ENCODE measurements at places on chromosomes 1 and 21.

DNA sequence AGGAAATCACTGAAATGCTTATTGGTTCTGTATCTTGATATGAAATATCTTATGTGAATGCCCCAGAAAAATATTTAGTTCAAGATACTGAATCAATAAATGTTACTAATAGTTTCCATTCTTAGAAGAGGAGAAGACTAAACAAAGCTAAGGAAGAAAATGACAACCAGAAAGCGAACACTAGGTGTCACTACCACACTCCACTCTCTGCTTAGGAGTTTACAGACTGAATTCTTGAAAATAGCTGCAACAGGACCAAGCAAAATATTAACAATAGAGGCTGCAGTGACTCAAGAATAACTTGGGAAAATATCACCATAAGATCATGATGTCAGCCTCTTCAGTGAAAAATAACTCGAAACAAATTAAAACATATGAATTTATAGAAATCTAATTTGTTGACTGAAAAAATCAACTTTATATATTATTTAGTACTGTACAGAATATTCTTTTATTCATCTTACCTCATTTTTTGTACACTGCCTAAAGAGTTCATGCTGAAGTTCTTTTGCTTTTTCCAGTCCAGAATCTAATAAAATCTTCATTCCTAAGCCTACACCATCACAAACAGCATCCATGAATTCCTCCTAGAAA lies 61.6 kb downstream of the KIF14 start:
- peak; percentile 33 for DNase-seq

DNA sequence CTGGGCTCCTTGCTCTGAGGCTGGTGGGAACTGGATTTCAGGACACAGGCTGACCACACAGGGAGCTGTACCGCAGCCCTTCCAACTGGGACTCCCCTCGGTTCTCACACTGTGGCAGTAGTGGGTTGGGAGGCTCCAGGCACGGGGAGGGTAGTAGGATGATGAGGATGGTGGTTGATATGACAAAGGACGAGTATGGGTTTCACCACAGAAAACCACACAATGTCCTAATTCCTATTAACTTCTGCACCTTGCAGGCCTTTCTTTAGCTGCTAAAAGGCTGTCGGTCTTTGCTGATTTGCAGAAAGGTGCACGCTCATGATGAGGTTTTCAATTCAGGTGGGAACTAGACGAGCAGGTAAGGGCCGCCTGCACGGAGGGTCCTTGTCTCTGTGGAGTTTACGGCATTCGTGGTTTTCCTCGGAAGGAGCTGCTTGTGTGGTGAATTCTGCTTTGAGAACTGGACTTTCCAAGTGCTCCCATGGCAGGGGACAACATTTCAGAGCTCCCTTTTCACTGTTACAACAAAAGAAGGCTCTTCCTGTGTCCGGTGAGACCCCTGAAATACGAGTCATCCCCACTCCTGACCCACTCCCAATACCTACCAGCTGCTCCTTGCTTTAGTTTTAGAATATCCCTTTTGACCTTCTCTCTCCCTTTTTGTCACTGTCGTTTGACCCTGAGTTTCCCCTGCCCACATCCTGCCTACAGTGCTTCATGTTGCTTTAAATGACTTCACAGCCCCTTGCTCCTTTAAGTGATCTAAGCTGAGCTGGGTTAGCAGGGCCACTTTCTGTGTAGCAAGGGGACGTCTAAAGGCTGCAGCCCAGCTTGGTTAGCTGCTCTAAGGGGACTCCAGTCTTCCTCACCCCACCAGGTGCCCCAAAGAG lies 125.1 kb downstream of the MRPS6 start:
- DNase-seq, result no peak

GRCh38 chr1:178284058-178284457 lies 190.2 kb downstream of the RASAL2 start:
- DNase-seq, result no peak

- no peak for DNase-seq
Observed at GRCh38 chr1:10308001-10308400, 90.9 kb upstream of the PGD start.

DNA sequence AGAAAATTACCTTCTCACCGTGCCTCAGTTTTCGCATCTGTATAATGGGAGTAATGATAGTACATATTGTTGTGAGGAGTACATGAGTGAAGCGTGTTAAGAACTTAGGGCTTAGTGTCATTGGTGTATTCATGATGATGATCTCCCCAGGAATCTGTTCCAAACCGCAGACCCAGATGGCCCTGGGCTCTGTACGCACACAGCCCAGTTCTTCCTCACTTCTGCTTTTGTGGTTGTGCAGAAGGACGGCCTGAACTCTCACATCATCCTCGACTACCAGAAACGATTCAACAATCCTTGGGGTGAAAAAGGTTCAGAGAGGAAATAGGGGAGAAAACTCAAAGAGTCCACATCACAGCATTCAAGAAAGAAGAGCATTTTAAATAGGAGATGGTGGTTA lies 323.0 kb downstream of the CAMTA1 start:
- no peak for DNase-seq

DNA sequence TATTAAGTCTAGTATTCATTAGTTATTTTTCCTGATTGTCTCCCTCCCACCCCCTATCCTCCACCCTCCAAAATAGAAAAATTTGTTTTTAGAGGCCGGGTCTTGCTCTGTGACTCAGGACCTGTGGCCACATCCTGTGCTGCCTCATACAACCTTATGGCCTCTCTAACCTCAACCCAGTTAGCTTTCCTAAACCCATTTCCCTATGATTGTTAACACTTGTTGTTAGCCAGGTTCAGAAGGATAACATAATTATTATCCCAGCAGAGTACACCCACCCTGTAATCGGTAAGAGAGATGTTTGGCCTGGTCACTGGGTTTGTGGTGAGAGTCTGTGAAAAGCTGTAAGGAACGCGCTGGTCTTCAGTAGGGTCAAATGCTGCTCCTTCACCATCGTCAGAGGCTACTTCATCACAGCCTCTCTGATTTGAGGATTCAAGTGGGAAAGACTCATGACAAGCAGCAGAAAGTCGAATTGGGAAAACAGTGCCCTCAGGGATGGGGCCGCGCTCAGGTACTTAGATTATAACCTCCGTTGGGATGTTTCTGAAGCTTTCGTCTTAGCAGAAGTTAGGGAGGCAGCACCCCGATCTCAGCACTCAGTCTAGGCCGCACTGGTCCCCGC lies 35.9 kb upstream of the HMGN1 start:
- DNase-seq, result no peak

DNA sequence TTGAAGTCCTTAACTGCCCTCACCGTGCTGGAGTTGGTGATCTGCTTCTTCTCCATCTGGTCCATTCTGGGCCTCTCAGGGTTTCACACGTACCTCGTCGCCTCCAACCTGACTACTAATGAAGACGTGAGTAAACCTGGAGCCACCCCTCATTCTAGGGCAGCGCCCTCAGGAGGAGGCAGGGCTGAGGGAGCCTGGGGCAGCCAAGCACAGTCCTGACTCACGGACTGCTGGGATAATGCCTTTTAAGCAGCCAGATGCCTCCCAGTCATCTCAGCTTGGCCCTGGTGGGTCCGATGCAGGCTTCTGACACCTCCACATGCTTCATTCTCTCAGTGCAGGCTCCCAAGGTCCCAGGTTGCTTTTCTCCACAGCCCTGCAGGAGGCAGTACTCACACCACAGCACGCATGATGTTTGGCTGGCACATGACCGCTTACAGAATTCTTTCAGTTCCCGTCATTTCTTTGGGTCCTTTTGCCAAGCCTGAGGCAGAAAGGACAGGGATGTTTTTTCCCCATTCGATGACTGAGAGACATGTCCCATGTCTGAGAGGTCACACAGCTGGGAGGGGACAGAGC lies 11.8 kb upstream of the SFN start:
- DNase-seq, result no peak

- DNase-seq, result no peak
Observed at GRCh38 chr1:145690587-145691558, 16.3 kb downstream of the PDZK1 start.

DNA sequence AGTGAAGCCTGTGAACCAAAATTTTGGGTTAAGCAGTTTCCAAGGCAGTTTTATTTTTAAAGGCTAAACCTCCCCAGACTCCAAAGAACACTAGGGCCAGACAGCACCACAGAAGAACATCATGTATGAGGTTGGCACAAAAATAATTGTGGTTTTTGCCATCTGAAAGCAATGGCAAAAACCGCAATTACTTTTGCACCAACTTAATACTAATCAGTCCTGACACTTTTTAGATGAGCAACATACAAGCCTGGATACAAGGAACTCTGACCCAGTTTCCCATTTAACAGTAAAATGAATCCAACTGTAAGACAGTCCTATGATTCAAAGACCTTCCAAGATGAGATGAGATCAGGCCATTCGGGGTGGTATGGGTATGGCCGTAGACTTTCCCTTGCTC lies 46.8 kb downstream of the CNIH3 start:
- DNase-seq, result no peak

DNA sequence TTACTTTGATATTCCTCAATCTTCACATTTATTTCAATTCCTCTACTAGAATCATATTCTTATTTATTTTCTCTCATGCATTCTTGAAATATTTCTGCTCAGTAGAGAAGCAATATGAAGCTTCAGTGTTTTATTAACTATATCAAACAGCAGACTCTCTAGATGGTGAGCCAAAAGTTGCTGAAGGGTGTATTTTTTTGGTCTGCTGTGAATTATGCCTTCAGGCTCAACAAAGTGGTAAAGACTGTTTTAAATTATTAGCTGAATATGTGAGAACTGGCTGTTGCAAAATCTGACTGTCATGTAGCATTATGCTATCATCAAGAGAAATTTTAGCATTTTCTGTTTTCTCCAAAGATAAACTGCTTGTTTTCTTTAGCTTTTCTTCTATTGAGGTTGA lies 24.9 kb upstream of the CDC42BPA start:
- DNase-seq, result no peak

DNA sequence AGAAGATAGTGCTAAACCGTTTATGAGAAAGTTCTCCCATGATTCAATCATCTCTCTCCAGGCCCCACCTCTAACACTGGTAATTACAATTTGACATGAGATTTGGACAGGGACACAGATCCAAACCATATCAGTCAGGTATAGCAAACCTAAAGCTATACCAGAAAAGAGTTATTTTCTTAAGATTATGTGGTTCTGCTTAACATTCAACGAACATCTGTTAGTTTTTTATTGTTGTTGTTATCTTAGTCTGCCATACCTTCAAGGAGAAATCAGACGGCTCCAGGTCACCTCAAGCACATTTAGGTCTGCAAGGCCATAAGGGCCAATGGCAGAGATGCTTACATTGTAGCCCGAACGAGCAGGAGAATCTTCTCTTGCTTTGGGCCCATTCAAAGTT lies 89.5 kb upstream of the ETV3 start:
- no peak for DNase-seq

- DNase-seq, result no peak
Observed at GRCh38 chr1:15139654-15140350, 13.7 kb upstream of the TMEM51 start.

DNA sequence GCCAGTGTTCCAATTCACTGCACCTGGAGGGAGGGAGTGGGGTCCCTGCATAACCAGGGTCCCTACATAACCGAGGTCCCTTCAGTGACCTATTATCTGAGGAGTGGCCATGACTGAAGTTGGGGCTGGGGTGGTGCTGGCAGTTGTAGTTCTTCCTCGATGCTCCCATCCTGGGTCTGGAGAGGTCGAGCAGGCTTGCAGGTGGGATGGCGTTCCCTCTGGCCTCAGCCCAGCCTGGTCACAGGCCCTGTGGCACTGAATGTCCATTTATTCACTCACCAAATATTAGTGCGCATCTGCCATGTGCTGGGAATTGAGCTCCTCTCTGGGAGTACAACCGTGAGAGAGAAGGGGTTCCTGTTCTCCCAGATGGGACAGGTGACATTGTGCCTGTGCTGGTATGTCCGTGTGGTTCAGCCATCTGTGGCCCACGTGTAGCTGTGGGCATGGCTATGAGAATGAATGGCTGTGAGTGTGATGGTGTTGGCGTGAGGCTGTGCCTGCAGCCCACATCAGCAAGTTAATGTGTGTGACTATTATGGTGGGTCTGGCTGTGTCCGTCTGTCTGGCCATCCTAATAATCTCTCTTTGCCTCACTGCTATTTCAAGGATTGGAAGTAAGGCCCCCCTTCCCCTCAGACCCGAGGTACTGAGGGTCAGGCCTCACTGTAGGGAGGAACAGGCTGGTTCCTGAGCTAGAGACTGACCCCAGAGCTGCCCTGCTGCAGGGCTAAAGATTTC lies 3.9 kb upstream of the SLC6A9 start:
- DNase-seq, result no peak

DNA sequence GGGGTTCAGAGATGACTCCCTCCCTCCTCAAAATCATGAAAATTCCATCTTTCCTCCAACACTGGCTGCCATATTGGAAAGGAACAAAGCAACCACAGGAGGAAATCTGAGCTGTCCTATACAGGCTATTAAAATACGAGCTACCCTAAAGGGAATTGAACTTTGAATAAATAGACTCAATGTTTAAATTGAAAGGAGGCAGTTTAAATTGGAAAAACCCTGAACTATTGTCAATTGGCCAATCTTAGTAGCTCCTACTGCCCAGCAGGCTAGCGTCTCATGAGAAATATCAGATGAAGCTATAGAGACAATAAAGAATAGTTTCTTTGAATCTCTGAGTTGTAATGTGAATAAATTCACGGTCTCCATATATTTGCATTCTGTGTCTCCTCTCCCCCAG lies 85.4 kb upstream of the KCNE2 start:
- DNase-seq, result no peak

DNA sequence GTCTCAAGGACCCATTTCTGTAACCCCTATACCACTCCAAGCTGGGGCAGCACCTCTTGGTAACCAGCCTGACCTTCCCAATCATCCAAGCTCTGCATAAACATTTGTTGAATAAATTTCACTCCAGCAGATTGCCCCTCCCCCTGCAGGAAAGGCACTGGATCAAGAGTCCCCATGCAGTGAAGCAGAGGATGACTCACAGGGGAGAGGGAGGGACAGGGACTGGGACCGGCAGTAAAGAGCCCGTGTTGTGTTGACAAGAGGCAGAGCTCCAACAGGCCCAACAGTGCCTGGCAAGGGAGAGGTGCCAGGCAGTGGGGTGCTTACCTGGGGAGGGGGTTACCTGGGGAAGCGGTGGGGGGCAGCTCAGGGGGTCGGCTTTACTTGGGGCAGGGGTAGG lies 32.3 kb downstream of the SLC9A1 start:
- DNase-seq, result peak; percentile 61

DNA sequence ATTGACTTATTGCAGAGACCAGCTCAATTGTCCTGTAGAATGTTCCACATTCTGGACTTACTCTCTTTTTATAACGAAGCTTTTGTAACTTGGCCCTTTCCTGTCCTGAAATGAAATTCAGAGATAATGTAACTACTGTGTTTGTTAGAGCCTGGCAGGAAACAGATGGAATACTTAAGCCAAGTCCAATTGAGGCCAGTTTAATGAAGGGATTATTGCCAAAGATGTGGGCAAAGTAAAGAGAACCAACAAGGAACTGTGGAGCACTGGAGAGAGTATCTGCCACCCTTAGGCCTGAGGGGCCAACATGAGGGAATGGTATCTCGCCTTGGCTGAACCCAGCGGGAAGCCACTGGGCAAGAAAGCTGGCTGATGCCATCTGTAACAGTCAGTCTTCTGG lies 32.9 kb downstream of the MFSD2A start:
- peak; percentile 7 for DNase-seq

All from globus pallidus (tissue), 1 donor.